Stimulated activated CD4-positive, alpha-beta T cell treated with anti-CD3 and anti-CD28 coated beads, Interleukin-4, amount 100 ng/mL, for 24 hours (primary cell): ENCODE measurements at places on chromosomes 6 and 20.

DNA sequence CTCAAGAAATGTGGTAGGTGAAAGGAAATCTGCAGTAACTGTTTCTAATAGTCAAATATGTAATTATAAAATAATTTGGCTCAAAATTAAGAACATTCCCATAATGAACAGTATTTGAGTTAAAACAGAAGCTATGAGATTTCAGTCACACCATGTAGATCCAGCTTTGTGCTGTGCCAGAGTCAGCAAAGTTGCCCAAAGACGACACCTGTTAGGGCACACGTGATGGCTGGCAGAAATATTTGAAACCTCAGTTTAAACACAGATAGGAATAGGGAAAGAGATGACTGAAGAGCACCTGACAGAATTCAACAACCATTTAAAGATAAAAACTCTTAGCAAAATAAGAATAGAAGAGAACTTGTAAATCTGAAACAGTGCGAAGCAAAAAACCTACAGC lies 129.3 kb downstream of the CD83 start:
- DNase-seq = no peak

DNA sequence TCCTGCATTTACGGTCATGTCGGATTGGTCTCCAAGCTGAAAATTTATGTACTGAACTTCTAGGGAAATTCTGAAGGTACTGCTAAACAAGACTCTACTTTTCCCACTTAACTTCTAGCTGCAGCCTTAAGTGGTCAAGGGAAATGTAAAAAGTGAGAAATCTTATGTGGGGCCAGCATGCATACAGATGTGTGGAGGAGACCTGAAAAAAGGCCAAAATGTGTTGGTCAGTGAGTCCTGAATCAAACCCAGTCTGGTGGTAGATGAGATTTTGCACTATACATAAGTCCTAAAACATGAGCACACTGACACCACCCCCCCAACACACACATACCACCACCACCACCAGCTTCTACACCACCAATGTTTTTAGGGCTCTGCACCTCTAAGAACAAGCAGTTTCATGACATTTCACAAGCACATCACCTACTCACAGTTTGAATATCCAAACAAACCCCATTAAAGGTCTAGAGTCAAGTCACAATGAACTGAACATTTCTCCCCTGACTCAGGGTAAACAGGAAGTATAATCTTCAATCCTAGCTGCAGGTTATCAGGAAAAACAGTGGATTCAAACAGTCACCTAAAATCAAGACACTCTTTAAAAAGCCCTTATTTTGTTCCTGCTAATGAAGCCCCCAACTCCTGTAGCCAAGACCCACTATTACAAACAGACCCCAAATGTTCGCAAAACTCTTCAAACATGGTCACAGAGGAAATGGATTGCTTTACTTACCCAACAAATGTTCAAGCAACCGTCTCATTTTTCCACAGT lies 1.6 kb downstream of the ZMYND8 start:
- DNase-seq = no peak

- DNase-seq = no peak
These were observed 32.8 kb downstream of the TNXB start for GRCh38 chr6:32076321-32076809.

GRCh38 chr6:157531169-157531985 lies 150.4 kb downstream of the ZDHHC14 start:
- DNase-seq = no peak
